GM10248 (cell line): ENCODE measurements at places on chromosomes 1 and 21.
A peak's percentile ranks its signal among the peaks of the same experiment; 100 is the strongest.

DNA sequence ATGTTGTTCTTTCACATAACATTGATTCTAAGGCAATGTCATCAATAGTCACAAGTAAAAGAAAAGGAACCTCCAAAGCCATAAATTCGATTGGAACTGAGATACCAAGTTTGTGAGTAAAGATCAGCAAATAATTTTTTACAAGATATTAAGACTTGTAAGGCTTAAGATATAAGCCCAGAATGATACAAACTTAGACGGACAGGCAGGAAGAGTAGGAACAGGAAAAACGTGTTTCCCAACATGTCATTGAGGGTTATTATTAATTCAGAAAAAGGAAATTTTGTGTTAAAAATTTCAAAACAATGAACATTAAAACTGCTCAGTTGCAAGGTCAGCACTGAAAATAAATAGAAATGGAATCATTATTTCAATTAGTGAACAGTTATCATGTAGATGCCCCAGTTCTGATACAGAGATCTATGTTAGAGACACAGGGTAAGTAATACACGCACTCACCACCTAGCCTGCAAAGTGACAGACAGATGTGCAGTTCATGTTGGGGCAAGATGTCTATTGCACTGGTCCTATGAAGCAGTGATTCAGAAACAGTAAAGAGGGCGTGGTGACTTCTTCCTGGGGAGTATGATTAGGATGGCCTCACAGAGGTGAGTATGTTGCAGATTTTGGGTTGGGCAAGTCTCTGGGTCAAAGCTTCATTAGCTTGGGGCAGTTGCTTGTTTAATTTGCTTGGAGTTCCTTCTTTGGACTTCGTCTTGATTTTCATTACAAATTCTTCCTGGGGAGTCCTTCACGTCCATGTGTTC lies 284.4 kb downstream of the SETD4 start:
- DNase-seq, result no peak

DNA sequence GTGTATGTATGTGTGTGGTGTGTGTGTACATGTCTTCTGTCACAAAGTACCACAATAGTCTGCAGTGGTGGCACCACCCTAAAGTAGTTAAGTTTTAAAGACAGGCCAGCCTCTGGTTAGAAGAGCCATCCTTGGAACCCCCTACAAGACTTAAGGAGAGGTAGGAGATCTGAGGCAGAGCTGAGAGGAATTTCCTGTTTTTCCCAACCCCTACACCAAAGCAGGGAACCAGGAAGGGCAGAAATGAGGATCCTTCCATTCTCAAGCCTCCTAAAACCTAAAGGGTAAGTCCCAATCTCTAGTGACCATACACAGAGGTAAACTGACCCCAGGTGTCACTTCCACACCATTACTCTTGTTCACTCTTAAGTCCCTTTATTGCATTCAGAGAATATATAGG lies 11.1 kb downstream of the PEA15 start:
- DNase-seq, result no peak

- no peak for DNase-seq
These were observed 26.0 kb downstream of the SERBP1 start for GRCh38 chr1:67404212-67404620.

DNA sequence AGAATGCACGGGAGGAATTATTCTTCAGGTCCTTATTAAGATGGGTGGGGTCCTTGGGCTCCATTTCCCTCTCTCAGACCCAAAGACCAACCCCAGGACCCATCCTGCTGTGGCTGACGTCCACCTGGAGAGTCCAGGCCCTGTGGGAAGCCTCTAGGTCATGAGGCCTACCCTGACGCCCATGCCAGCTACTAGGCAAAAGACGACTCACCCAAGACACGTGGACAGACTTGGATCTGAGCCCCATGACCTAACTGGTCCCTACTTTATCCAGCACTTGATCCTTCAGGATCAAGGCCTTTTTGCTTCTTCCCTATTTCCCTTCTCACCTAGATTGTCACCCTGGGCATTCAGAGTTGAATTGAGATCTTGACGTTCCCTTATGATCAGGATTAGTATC lies 56.0 kb upstream of the CASZ1 start:
- DNase-seq, result no peak

DNA sequence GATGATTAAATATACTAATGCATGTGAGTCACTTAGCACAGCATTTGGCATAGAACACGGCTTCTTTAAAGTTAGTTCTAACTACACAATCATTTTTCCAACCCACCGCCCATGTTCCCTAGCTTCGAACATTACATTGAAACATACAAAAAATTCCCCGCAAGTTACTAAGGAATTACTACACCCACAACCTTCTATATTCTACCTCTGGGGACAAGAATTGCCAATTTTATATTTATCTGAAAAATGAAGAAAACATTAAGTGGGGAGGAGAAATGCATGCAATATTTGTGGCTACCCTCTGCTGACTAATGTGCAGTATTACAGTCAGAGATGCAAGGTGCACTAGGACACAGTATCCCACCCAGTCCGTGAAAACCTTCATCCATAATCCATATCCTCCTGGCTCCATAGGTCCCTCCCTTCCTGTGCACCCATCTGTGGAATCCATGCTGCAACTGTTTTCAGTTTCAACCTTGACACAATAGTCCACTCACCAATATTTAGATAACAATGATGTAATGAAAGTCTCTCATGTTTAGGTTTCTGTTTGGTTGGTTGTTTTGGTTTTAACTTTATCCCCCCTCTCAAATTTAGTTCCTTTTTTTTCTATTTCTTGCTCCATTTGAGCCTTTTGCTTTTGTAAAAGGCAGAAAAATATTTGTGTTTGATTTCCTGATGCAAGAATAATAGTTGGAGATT lies 31.6 kb downstream of the RGS5 start:
- no peak for DNase-seq

DNA sequence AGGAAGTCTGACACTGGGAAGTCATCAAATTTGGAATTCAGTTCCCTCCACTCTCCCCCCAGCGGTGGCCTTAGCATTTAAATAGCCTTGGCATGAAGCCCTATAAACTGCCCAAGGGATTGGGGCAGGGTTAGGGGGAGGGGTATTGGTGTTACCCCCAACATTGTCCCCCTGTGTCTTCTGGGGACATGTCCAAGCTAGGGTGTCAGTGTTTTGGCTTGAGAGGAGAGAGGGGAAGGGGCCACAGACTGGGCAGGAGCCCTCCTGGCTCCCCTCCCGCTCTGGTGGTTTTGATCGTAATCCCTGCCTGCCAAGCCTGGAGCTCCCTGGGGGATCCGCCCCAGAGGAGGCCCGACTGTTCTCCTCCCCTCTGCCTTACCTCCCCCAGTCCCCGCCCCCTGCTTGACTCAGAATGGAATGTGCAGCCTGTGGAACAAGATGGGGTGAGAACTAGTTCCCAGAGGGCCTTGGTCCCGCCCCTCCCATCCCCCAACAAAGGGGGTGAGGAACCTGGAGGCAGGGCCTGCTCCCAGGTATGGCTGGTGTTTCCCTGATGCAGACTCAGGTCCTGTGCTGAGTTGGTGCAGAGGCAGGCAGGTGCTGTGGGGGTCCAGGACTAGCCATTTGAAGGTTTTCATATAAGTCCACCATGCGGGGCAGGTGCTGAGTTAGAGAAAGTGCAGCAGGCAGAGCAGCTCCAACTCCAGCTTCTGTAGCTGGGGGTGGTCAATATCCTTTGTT lies 7.4 kb downstream of the SOX13 start:
- DNase-seq, result no peak

GRCh38 chr1:244296447-244296846 lies 155.3 kb downstream of the ADSS2 start:
- DNase-seq, result no peak

GRCh38 chr1:9801909-9802308 lies 21.9 kb downstream of the CLSTN1 start:
- no peak for DNase-seq

- no peak for DNase-seq
These were observed 21.6 kb downstream of the GRHL3 start for GRCh38 chr1:24340770-24341169.

DNA sequence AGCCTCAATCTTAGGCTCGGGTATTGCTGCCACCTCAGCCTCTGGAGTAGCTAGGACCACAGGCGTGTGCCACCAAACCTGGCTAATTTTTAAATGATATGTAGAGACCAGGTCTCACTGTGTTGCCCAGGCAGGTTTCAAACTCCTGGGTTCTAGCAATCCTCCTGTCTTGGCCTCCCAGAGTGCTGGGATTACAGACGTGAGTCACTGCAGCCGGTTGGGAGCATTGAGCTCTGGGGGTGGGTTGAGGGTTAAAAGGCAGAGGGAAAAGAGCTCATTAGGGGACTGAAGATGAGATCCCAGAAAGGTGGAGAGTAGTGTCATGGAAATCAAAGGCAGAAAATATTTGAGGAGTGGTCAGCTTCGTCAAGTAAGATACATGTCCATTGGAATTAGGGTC lies 7.1 kb downstream of the RAD54L start:
- DNase-seq, result no peak

GRCh38 chr1:34970829-34971228 lies 14.3 kb downstream of the TMEM35B start:
- no peak for DNase-seq

GRCh38 chr1:10737651-10738050 lies 58.8 kb downstream of the CASZ1 start:
- no peak for DNase-seq

DNA sequence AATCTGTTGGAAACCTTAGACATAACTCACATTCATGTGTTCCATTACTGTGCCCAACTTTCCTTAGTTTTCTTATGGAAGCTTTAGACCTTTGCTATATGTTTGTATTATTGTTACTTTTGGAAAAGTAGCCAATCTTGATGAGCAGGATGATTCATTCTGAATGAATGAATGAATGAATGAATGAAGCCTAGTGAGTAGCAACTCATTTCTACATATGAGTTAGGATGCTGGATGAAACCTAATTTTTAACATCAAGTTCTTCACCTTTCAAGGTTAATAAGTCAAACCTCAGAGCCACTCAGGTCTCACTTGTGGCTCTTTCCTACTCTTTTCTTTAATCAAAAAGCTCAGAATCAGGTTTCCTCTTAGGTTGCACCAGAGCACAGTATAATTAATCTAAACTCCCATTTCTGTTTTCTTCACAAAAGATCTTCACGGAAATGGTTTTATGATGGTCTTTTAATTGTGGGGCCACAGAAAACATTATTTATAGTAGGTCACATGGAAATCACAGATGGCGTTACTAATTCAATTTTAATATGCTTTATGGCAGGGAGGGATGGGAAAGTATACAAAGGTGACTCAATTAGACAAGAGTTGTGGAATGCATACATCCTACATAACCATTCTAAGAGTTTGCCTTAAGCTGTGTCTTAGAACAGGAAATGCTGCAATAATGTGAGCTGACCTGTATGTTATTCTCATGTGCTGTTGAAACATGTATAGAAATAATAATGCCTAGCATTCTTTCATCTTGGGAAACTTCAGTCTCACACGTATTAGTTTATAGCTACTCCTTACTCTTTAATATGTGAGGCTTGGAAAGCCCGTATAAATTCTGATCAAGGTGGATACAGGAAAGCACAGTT lies 4.5 kb upstream of the DDX59 start:
- DNase-seq, result no peak

GRCh38 chr1:91940496-91940895 lies 8.7 kb upstream of the BRDT start:
- DNase-seq, result no peak

- no peak for DNase-seq
These were observed 5.3 kb upstream of the C1orf174 start for GRCh38 chr1:3905266-3905952.

DNA sequence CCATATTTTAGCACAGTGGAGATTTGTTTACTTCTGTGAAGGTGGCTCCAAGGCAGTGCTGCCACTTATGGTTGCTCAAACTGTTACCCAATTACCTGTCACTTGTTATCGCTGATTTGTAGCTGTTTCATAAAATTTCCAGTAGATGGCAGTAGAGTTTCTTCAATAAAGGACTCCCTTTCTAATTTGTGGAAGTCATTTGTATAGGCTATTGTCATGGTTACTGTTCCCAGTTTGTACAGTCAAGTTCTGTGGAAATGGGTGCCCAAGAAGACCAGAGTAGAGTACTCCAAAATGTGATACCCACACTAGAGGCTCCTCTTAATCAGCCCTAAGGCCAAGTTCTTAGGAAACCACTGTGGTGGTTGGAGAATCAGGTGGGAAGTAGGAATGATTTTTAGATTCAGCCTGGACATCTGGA lies 186.1 kb downstream of the CLEC20A start:
- peak; percentile 32 for DNase-seq

- DNase-seq, result no peak
These were observed 202.0 kb downstream of the MATN1 start for GRCh38 chr1:30521261-30521865.

DNA sequence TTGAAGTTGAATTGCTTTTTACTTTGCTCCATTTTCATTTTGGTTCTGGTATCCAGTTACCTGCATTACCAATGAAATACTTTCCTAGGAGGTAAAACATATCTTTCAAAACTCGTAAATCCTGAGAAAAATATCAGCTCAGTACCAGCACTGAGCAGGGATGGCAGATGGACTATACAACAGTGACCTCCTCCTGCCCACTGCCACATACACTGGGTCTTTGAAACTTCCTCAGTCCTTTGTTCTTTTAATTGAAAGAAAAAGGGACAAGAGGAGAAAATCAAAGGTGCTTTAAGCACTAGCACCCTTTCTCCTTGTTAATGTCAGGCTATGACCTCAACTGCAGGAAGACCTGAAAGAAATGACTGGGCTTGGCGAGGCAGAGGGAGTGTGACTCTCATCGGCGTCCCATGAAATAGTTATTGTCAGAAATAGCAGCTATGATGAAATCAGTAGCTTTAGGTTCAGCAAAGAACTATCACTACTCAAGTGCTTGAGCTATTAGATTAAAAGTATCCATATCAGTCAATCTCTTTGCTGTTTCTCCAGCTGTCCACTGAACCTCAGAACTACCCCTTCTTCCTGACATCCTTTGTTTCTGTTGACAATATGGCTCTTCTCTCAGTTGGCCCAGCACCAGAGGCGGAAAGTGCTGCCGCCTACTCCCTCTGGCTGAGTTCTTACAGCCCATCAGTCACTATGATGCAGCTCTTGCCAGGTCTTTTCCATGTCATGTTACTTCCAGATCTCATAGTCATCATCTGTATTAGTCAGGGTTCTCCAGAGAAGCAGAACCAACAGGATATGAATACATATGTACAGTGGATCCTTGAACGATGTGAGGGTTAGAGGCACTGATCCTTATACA lies 207.0 kb upstream of the MAP1LC3C start:
- no peak for DNase-seq

GRCh38 chr1:247056071-247056470 lies 22.5 kb downstream of the ZNF670 start:
- no peak for DNase-seq

- DNase-seq, result no peak
These were observed 4.9 kb downstream of the PBX1 start for GRCh38 chr1:164563721-164564360.

DNA sequence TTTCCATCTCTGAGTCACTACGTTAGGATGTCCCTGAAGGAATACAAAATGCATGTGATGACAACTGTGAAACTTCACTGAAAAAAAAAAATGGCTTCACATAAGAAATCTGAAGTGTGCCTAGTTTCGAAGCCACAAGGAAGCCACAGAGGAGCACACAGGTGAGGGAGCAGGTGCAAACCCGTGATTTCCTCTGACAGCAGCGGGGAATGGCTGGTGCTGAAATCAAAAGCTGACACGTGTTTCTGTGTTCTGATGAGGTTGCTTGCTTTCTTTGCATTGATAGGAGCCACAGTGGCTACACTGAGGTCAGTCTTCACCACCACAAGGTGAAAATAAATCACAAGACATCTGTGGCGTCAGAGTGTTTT lies 105.7 kb upstream of the TLR5 start:
- no peak for DNase-seq
